NAMALWA (cell line): ENCODE measurements at places on chromosomes 1 and 21.
A peak's percentile ranks its signal among the peaks of the same experiment; 100 is the strongest.

- no peak for DNase-seq
Observed at GRCh38 chr1:60847391-60847790, 235.0 kb upstream of the NFIA start.

DNA sequence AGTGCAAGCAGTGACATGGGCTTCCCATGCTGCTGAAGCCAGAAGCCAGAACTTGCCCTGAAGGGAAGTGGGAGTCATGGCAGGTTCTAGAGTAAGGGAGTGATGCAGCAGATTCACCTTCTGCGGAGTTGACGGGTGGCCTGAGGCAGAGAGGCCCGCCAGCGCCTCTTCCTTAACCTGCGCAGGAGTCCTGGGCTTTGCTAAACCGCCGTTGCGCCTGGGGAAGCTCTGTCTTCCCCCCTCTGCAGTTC is 67.3 kb downstream of the OBSCN start:
- DNase-seq = no peak

DNA sequence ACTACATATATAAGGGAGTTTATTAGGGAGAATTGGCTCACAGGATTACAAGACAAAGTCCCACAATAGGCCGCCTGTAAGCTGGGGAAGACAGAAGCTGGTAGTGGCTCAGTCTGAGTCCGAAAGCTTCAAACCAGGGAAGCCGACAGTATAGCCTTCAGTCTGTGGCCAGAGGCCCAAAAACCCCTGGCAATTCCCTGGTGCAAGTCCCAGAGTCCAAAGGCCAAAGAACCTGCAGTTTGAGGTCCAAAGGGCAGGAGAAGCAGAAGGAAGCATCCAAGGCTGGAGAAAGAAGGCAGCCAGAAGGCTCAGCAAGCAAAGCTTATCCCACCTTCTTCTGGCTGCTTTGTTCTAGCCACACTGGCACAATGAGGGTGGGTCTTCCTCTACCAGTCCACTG is 13.9 kb downstream of the TTLL7 start:
- no peak for DNase-seq

- no peak for DNase-seq
Observed at GRCh38 chr1:2834741-2835564, 33.5 kb upstream of the TTC34 start.

DNA sequence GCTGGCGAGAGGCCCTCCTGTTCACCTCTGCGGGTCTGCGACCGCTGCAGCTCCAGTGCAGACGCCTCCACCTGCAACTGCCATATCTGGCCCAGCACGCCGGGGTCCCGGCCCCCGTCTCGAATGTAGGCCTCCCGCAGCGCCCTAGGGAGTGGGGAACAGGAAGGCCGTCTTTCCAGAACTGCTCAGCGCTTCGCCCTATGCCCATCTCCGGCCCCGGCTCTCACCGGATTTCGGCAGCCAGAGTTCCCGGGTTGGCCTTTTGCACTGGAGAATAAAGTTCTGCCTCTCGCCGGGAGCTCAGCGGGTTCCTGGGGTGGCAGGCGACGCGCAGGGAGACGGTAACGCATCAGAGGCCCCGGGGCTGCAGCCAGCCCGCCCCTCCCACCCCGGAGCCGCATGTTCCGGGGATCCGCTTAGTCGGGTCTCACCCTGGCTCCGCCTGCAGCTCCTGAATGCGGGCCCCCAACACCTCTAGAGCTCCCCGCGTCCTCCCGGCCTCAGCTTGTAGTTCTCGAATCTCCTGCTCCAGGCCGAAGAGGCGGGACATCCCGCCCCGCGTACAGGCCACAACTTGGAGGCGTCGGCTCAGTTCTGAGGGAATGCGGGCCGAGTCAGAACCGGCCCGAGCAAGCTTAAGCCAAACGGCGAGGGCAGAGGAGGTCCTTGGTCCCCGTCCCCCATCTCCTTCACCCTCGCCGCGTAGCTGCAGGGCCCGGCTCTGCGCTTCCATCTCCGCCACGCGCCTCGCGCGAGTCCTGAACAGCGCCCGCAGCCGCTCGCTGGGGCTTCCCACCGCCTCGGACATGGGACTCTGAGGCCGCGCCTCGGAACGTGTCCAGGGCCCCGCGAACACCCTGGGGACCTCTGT is 1.1 kb downstream of the CCDC17 start:
- no peak for DNase-seq

DNA sequence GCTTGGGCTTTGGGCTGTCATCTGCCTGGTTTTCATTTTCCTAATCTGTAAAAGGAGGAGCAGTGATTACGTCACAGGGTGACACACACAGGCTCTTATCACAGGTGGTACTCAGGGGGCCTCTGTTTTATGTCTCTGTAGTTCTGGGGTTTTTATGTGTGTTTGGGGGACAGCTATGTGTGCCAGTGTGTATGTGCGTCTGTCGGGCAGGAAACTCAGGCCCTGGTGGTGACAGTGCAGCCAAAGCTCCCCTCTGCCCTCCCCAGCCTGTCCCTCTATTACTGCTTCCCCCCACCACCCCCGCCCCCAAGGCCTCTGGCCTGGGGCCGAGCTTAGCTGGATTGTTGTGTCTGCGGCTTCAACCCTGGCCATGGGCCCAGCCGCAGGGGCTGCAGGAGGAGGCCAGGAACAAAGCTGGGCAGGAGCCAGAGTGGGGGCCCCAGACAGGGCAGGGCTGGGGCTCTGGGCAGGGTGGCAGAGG is 13.3 kb downstream of the MFAP2 start:
- no peak for DNase-seq

GRCh38 chr1:164630626-164631396 is 71.8 kb downstream of the PBX1 start:
- no peak for DNase-seq

- DNase-seq = peak; percentile 83
Observed at GRCh38 chr1:21782349-21782867, 541 bp downstream of the USP48 start.

GRCh38 chr1:84225646-84226045 is 75.9 kb upstream of the SAMD13 start:
- no peak for DNase-seq

DNA sequence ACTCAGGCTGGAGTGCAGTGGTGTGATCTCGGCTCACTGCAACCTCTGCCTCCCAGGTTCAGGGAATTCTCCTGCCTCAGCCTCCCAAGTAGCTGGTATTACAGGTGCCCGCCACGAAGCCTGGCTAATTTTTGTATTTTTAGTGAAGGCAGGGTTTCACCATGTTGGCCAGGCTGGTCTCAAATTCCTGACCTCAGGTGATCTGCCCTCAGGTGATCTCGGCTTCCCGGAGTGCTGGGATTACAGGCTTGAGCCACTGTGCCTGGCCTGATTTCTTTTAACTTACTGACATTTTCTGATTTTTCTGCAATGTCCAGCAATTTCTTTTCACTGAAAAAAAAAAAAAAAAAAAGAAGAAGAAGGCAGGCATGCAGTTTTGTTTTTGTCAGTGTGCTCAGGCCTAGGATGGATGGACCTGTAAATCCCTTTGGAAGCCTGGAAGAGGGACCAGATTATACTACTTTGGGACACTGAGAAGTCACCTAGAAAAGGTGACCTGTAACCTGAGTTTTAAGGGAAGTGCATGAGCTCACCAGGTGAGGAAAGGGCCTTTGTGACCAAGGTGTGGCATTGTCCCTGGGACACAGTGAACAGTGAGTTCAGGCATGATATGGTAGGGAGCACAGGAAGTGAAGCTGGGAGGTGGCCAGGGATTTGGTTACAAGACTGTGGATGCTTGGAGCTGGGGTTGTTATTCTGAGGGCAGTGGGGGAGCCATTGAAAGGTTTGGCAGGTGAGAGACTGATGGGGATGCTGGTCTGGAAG is 2.7 kb upstream of the TMEM61 start:
- no peak for DNase-seq

DNA sequence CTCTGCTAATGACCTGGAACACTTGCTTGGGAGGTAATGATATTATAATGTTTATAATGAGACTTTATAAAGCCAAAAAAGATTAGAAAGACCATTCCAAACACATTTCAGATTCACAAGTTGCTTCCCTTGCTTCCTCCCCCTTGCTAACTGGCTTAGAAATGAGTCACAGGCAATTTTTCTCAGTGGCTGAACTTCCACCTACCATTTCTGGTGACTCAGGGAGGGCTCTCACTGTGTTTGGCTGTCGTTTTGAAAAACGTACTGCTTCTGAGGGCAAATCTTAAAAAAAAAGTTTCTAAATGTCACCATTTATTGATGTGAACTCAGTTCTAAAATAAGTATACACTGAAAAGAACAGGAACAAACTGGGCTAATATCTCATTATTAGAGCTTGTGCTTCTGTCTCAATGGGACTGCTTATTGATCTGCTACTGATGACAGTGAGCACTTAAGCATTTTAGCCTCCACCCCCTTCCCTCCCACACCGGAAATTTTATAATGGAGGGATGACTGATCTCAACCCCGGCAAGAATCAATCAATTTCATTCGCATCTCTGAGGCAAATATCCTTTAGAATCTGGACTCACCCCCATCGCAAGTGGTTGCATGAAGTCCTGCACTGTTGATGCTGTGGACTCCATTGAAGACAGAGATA is 278.3 kb downstream of the KCTD3 start:
- DNase-seq = no peak

DNA sequence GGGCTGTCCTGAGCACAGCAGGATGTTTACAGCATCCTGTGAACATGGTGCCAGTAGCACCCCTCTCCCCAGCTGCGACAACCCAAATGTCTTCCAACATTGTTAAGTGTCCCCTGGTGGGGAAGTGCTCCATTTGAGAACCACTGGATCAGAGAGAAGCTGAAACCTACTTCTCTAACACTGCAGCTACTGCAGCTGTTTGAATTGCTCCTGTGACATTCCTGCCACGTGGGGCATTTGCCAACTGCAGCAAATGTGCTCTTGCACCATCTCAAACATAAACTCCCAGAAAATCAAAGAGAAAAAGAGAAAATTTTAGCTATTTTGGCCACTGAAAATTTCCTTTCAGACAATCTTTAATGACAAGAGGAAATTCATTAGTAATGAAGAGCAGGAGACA is 11.0 kb downstream of the SLC2A5 start:
- DNase-seq = no peak

GRCh38 chr21:31310750-31311149 is 33.3 kb downstream of the TIAM1 start:
- DNase-seq = no peak

GRCh38 chr1:11784993-11785769 is 20.6 kb downstream of the MTHFR start:
- DNase-seq = peak; percentile 51

DNA sequence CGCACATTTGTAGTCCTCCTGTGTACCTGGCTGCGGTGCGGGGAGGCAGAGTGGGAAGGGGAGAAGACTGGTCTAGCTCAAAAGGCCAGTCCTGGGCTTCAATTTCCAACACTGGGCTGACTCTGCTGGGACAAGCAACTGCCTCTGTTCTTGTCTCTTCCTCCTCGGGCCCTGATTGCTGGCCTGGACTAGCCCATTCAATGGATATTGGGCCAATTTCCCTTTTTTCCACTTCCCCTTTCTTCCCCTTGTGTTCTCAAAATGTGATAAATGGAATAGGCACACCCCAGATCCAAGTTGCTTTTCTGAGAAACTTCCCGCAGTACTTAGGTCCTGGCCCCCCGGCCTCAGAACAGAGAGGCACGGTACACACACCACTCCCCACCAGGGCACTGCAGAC is 48.2 kb downstream of the SPSB1 start:
- no peak for DNase-seq

DNA sequence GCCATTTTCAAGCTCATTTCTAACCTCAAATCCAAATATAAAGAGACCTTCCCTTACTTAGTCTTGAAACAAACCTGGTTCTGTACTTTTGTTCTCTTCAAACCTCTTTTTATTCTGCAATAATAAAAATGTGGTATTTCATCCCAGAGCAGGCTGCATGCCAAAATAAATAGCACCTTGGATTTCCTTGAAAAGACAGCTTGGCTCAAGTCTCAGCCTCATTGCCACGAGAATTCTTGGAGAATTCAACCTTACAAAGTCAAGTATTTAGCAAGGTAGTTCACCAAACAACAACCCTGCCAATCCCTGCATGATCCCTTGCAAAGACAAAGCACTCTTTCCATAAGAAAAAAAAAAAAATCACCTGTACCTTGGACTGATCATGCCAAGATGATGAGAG is 33.8 kb downstream of the KANK4 start:
- DNase-seq = no peak

GRCh38 chr1:101259744-101260148 is 22.9 kb downstream of the S1PR1 start:
- no peak for DNase-seq

GRCh38 chr1:8679929-8680663 is 137.3 kb downstream of the RERE start:
- DNase-seq = no peak

DNA sequence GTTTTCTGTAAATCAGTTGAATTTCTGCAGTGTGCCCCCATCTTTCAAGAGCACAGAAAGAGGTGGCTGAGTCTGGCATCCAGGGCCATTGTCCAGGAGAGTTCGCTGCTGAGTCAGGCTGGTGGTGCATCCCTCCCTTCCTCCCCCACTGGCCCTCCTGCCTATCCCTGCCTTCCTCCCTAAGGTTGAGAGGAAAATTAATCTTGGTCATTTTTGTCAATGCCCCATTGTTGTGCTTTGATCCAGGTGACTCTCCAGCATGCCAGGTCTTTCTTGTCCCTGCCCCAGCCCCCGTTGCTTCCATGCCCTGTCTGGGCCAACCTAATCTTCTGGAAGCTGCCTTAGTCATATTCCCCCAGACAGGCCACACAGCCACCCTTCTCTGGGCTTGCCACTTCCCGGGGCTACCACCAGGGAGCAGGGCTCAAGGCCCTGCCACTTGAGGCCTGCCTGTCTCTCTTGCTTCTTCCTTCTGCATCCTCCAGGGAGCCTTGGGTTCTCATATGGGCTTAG is 26.6 kb downstream of the PROK1 start:
- DNase-seq = peak; percentile 15

DNA sequence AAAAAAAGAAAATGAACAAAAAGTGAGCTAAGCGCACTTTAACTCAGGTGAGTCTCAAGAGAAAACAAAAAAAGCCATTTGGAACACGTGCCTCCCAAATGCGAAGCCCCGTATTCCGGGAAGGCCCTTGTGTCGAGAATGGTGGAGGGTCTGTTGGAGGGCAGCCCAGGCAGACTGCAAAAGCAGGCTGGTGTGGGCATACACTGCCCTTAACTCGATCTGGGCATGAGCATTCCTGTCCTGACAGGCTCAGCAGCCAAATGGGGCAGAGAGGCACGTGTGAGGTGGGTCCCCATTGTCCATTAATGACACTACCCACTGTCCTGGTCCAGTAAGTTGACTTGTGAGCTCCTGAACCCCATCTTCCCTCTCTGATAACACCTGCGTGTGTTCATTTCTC is 57.7 kb downstream of the EVA1C start:
- DNase-seq = no peak

DNA sequence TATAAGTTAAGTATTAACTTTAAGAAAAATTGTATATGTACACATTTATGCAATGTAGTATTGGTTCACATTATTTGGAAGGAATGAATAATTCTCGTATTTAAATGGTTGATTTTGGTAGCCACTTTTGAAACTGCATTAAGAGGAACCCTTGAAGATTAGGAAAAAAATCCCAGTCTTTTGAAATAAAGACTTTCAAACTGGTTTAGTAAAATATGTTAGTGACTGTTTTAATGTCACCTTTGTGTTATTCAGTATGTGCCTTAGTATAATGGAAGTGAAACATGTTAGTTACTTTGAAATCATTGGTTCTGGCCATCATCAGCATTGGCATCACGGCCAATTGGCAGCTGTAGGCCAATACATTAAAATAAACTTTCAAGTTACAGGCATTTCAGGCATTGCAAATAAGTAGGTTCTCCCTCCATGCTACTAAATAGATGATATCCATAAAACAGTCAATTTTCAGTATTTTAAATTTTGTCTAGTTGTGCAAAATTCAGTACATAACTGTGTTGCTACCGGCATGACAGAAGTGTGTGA is 4.4 kb downstream of the MIER1 start:
- no peak for DNase-seq

- DNase-seq = no peak
Observed at GRCh38 chr1:205351984-205352713, 4.6 kb downstream of the KLHDC8A start.
